ENCODE measurements at places on chromosomes 7 and 10.

GRCh38 chr7:51308696-51309095 is 7.9 kb downstream of the COBL start:
- no peak for DNase-seq

DNA sequence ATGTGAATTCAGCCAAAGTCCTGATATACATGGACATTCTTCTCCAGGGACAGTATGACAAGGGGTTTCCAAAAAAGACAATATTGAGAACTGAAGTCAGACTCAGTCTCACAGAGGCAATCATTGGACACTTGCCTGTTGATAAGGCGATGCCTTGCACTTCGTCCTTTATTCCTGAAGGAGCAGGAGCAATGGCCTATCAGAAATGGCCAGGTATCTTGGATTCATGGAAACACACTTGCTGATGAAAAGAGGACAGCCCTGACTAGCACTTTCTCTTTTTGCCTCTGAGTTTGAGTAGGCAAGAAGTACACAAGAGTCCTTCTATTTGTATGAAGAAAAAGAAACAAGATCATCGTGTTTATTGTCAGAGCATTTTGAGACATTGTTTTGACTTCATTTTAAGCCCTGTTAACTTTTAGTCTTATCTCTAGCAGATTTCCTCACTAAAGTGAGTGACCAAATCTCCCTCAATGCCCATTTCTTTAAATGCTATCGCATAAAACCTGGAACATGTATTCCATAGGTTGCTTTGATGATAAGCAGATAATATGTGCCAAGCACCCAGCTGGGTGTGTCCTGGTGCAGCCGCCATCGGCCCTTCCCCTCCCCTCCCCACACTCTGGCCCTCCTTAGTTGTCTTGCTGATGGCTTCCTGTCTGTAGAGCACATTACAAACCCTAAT is 26.6 kb downstream of the ST8SIA6 start:
- DNase-seq: no peak

DNA sequence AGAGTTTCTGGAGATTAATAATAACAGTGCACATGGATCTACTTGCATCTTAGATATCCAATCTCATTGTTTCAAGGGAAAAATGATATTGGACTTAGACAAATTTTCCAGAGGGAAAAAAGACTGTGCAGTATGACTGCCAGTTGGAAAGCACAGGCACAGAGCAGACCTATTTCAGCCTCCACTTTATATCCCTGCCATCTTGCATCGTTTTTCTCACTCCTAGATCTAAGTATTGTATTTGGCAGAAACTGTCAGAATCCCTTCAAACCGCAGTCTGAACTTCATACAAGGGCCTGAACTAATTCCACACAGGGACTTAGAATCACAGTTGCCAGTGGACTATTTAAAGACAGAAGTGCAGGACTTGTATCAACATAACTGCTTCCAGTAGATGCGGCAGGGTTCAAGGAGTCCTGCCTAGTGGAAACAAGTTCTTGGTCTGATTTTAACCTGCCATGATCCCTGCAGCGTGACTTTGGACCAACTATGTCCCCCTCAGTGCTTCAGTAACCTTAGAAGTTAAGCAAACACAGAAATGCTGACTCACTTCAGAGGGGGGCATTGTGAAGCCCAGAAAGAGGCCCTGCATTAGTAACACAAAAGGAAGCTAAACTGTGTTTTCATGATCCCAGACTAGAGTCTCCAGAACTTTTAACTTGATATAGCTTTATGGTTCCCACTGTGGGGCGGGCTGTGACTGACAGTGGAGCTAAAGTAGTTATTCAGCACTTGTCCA is 95.7 kb upstream of the PALS2 start:
- DNase-seq: no peak

DNA sequence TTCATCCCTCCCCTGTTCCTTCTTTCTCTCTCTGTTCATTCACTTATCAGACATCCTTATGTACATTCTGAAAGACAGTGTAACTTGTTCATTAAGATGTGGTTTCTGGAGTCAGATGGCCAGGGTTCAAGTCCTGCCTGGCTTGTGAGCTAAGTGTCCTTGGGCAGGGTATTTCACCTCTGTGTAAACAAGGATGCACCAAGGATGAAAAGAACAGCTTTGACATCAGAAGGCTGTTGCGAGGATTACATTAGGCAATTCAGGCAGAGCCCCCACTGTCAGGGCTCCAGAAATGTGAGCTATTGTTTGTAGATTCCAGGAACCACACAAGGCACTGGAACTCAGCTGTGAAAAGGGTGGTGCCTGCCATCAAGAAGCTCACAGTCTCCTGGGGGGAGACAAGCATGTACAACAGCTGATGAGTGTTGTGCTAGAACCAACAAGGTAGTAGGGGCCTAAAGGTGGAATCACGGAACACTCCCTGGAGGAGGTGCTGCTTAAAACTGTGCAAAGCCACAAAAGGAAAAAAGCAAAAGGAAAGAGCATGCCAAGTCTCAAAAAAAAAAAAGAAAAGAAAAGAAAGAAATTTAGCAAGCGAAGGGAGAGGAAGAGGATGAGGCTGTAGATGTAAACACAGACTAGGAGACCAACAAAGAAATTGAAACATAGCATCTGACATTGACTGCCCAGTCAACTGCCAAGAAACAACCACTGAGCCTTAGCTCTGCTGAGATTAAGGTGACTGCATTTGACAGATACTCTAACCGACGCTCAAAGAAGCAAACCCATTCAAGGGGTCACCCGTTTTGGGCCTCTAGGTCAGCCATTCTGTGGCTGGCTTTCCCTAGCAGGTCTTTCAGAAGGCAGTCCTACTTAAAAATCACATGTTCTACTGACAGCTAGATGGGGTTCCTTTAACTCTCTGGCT is 12.5 kb downstream of the PDLIM1 start:
- no peak for DNase-seq

DNA sequence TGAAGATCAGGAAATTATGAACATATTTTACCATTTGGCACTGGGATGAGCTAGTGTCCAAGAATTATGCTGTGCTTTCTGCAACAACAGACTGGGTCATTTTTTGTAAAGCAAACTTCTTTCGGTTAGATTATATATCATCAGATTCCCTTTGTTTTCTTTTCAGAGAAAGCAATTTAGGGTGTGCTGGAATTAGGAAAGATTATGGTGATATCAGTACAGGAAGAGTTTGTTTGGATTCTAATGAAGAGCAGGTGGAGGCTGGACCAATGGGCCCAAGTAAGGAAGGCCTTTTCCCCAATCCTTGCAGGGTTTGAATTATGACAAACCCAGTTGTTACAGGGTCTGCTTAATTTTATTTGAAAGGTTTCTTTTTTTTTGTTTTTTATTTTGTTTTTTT is 1092.8 kb downstream of the KCNMA1 start:
- no peak for DNase-seq

DNA sequence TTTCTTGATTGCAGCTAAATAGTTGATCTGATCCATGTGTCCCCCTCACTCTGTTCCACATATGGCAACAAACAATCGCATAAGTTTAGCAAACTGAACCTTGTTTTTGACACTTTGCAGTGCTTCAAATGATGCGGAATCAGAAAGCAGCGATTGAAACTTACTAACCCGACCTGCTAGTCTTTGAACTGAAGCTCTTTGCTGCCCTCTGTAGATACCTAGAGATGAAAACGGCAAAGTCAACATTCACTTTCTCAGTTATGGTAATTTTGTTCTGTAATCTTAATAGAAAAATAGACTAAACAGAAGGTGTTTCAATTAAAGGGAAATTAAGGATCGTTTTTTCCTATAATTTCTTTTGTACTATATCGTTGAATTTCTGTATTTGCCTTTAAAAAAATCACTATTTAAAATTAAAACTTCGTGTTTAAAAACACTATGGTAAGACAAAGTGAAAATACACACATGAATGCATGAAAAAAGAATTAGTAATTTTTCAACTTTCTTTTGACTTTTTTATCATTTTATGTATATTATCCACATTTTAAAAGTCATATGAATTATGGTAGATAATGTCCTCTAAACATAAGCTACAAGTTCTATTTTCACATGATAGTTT is 276.5 kb downstream of the MAGI2 start:
- DNase-seq: no peak

- DNase-seq: no peak
These were observed 135.4 kb downstream of the EMX2 start for GRCh38 chr10:117677890-117678500.

DNA sequence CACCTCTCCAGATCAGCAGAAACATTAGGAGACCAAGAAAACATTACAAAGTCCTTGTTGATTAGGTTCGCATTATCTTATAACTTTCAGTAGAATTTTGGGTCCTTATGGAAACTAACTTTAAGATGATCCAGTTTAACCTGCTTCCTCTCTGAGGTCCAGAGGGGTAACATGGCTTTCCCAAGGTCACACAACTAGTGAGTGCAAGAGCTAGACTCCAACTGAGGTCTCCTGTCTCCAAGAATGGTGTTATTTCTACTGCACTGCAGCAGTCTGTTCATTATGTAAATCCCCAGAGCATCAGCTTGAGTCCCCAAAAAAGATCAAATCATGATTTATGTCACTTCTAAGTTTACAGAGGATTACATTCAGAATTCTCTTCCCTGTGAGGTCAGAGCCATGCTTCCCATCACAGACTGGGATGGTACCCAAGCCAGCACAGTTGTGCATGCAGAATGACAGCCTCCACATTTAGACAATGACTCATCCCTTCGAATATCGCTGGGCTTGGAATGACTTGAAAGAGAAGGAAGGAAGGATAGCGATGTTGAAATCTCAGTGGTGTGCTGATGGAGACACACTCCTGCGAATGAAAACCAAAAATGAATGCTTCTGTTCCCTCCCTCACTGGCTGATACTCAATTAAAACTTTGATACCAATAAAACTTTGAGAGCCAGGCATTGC is 163.1 kb upstream of the PLXNA4 start:
- DNase-seq: no peak

DNA sequence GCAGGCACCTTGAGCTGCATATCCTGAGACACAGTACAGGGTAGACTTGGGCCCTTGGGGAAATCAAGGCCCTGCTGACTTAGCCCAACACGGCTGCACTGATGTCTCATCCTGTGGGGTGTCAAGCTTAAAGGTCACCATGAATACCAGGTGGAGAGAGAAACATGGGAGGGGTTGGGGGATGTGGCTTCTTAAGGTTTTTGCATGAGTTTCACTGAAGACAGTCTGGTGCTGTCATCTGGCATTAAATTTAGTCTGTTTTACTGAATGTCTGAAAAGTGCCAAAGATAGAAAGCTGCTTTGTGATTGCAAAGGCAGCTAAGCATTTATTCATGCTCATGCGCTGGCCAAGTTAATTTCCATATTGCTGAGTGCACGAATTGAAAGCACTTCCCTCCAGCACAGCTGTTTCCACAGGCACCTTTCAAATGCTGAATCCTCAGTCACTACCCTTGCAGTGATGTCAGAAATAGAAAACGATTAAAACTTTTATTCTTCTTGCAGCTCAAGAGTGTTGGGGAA is 102.1 kb downstream of the OSBPL3 start:
- peak; percentile 47 for DNase-seq

DNA sequence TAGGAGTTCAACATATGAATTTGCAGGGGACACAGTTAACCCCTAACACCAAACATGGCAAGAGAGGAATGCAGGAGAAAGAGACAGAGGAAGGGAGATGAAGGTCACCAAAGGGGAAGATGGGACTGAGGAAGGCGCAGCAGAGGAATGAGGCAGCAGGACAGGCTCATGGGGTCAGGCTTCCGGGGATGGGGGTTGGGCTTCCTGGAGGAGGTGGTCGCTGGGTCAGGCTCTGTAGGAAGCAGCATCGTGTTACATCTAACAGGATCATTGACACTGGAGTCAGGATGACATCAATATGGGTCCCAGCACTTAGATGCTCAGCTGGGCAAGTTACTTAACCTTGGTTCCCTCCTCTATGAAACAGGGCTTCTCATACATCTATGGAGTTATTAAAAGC is 113.2 kb downstream of the NPTX2 start:
- DNase-seq: no peak

GRCh38 chr7:145474009-145474686 is 638.3 kb upstream of the TPK1 start:
- DNase-seq: no peak

DNA sequence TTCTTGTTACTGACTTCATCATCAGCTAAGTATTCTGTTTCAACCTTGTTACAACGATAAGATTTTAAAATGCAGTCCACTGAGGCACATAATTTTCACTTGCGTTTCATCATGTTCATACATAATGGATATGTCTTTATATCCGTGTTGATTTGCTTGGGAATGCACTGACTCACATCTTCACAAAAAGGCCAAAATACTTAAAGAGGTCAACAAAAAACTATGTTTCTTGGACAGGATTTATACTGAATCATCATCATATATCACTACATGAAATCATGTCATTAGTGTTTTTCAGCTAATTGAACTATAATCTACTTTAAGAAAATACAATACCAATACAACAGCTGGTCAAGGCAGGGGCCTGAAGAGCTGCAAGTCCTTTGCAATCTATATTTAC is 324.5 kb upstream of the KLF6 start:
- no peak for DNase-seq

DNA sequence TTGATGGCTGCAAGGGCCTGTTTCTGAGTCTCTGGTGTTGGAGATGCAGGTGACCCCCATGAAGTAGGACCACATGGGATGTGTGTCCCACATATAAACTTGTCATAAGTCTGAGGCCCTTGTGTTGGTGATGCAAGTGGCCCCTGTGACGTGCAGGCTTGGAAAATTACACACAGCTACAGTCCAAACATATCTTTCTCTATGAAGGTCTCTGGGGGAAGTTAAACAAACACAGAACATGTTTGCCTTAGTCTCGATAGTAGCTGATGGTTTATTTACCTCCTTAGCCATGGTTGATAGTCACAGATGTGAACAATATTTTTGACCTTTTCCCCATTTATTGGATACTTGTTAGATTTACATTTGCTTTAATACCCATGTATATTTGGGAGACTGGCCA is 64.7 kb downstream of the ADCY1 start:
- no peak for DNase-seq

- no peak for DNase-seq
These were observed 93.6 kb downstream of the PRLHR start for GRCh38 chr10:118501637-118502440.

DNA sequence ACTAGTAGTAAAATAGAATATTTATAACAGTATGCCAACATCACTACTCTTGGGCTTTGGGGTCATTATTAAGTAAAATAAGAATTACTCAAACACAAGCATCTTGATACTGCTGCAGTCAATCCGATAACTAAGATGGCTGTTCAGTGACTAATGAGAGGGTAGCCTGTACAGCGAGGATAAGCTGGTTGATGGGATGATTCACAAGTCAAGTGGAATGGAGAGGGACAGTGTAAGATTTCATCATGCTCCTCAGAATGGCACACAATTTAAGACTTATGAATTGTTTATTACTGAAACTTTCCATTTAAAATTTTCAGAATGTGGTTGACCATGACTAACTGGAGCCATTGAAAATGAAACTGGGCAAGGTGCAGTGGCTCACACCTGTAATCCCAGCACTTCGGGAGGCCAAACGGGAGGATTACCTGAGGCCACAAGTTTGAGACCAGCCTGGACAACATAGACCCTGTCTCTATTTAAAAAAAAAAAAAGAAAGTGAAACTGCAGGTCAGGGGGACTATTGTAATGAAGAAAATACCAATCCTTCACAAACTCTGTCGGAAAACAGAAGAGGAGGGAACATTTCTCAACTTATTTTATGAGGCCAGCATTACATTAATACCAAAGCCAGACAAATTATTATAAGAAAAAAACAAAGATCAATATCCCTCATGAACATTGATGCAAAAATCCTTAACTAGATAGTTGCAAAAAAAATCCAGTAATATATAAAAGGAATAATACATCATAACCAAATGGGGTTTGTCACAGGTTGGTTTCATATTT is 11.2 kb downstream of the AVL9 start:
- peak; percentile 36 for DNase-seq
